ENCODE measurements at places on chromosomes 12 and 14.

DNA sequence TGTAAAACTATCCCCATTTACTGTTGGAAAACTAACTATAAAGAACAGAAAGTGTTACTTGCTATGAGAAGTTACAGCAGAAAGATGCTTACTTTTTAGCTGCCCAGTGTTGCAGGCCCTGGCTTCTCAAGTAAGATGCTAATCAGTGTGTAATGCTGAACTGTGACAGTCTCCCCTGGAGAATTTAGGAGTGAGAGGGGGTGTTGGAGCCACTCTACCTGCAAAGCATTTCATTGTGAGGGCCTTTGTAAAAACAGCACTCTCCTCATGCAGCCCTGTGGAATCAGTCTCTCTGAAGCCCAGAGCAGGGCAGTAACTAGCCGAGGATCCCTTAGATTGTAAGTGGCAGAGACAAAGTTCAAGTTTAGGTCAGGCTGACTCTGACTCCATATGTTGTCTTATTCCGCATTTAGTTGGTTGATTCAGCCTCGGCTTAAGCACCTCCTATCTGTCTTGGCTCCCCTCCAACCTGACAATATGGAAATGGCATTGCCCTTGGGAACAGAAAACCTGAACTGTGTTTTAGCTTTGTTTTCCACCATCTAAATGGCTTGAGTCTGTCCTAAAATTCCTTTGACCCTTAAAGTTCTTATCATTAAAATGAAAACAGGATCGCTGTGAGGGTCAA lies 141.3 kb downstream of the PRKCH start:
- DNase-seq: no peak

GRCh38 chr12:124434354-124434753 lies 133.1 kb downstream of the NCOR2 start:
- no peak for DNase-seq

- no peak for DNase-seq
Measured at GRCh38 chr12:113204804-113205203, 16.5 kb upstream of the TPCN1 start.

- DNase-seq: no peak
Measured at GRCh38 chr12:55698241-55698955, 9.3 kb downstream of the ITGA7 start.

- peak; percentile 58 for DNase-seq
Measured at GRCh38 chr12:106195621-106196027, 52.2 kb downstream of the CKAP4 start.

- no peak for DNase-seq
Measured at GRCh38 chr12:121632069-121632970, 6.0 kb downstream of the ORAI1 start.

DNA sequence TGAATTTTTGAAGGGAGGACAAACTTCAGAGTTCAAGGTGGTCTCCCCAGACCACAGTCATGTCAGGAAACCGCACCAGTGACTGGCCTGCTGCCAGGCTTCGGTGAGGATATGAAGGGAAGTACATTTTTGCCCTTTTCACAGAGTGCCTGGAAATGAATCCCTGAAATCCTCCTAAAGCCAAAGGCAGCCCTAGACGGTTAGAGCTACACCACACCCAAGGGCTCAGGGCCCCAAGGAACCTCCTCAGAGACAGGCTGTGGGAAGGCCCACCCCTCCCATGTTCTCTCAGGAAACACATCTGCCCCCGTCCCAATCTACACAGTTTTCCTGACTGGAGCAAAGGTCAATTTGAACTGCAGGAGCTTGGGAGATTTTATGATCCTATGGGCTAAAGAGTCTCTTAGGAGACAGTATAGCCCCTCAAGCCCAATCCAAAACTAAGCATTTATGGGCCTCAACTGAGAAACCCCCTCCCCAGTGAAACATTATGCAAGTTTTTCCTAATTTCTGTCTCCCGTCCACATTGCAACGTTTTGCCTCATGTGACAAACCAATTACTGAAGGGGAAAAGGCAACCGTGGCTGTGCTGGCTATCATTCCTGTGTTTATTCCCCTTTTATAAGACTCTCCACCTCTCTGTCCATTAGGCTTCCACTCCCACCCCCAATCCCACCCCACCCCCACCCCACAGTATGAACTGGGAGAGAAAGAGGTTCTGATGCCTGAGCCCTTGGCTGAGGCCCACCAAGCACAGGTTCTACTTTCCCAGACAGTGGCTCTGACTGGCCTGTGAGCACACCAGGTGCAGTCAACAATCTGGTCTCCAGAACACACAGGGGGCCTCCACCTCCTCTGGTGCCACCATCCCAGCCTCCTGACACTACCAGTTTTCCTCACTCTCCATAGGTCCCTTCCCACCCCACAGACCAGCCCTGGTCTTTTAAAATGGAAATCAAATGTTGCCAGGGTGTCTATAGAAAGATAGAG lies 9.6 kb upstream of the RNASE1 start:
- DNase-seq: peak; percentile 20

DNA sequence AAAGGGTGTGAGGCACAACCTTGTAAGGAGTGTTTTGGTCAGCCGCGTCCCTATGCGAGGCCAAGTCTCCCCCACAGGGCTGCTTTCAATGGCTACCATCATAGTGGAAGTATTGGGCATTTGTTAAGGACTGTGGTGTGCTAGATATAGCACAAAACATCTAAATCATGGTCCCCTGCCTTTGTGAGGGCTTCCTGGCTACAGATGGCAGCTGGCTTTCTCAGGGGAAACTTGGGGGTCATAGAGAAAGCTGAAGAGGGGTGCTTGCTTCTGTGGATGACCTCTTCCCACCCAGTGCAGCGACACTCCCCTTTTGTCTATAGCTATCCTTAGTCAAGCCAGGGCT lies 315.8 kb downstream of the ZFP36L1 start:
- no peak for DNase-seq

- no peak for DNase-seq
Measured at GRCh38 chr12:97837401-97837800, 374.8 kb downstream of the RMST start.

- no peak for DNase-seq
Measured at GRCh38 chr12:97229004-97229403, 233.6 kb upstream of the RMST start.

DNA sequence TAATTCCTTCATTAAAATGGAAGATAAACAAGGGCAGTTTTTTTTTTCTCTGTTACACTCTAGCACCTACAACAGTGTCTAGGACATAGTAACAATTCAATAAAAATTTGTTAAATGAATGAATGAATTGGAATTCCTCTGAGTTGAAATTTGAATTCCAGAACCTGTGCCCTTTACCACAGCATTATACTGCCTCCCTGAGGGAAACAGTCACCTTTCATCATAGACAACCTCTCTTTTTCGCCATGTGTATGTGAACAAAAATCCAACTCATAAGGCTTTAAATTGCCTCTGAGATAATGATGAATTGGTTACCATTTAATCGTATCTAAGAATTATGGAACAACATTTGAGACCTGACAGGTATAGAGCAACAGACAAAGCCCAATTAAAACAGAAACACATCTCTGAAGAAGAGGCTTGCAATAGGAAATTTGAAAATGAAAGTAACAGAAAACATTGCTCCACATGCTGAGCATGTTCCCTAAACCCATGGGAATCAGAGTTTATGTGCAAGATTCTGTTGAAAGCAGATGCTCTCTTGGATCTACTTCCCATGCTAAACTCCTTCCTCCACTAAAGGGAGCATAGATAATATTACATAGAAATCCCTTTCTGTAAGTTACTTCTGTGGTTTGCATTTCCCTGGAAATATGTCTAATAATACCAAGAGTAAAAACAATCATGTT lies 657.8 kb downstream of the GALC start:
- no peak for DNase-seq

DNA sequence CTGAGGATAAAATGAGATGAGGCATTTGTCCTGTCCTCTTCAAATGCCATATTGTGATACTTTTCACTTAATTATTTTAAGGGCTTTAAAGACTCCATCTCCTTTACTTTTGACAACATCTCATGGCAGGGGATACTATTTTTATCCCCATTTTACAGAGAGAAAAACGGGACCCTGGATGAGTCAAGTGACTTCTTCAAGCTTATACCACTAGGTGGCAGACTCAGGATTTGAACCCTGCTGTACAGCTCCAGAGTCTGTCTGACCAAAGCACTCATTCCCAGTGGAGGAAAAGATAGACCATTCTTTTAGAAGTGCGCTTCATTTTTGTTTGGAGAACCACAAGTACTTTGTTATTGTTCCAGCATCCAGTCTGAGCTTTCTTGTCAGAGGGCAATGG lies 1.7 kb upstream of the SMOC1 start:
- DNase-seq: no peak

DNA sequence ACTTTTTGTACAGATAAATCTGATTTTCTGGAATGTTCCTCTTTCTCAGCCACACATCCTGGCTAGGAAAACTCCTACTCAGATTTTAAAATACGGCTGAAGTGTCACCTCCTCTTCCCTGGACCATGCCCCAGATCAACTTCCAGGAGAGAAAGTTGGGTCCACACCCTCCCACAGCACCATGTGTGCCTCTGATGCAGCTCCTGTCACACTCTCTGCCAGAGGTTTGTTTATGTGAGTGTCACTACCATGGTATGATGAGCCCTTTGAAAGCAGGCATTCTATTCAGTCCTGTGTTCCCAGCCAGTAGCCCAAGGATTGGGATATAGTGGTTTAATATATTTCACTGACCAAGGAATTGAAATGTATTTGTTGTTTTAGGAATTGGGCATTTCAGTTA lies 287.2 kb upstream of the ATP2B1 start:
- no peak for DNase-seq

DNA sequence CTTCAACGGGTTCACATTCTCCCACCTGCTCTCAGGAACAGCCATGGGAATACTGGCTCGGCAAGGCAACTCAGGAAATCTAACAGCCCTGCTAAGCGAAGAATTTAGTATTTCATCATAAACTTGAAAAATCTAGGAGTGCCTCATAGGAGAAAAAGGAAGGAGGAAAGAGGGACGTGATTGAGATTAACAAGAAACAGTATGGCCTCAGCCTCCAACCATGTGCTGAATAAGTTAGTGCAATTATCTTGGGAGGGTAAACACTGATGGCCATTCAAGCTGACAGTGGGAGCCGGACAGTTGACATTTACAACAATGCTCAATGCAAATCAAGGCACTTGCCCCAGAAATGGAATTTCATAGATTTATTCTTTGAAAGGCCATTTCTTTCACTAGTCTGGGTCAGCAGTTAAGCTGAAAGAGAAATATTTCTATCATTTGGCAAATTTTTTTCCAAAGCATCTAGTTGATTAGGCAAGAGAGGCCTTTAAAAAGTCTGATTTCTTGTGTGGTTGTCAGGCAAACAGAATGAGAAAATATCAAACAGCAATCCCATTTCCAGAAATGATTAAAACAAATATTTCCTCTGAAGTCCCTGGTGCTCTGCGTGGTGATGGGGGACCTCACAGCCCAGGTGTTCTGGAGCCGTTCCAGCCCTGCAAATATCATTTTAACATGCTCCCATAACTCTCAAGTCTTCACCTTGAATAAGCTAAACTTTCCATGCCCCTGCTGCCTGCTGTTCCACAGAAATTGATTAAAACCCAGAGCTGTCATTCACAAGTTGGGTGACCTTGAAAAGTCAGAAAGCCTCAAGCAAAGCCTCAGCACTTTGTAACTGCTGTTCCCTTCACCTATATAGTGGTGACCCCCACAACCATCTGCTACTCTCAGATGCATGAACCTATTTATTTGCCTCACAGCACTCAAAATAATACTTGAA lies 121.6 kb downstream of the PHLDA1 start:
- no peak for DNase-seq

DNA sequence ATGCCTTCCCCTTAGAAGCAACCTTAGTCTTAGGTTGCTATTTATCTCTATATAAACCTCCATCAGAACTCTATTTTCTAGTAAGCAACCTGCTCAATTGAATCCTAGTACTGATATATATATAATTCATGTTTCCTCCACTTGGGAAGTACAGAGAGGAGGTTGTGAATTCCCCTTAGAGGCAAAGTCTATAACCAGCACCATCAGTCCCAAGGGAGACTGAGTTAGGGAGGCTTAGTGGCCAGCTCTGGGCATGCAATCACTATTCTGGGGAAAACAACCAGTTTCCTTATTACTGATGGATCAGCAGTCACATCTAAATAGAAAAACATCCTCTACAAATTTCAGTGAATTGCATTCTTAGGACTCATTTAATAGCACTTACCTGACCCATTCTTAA lies 489.1 kb downstream of the RMST start:
- DNase-seq: no peak

DNA sequence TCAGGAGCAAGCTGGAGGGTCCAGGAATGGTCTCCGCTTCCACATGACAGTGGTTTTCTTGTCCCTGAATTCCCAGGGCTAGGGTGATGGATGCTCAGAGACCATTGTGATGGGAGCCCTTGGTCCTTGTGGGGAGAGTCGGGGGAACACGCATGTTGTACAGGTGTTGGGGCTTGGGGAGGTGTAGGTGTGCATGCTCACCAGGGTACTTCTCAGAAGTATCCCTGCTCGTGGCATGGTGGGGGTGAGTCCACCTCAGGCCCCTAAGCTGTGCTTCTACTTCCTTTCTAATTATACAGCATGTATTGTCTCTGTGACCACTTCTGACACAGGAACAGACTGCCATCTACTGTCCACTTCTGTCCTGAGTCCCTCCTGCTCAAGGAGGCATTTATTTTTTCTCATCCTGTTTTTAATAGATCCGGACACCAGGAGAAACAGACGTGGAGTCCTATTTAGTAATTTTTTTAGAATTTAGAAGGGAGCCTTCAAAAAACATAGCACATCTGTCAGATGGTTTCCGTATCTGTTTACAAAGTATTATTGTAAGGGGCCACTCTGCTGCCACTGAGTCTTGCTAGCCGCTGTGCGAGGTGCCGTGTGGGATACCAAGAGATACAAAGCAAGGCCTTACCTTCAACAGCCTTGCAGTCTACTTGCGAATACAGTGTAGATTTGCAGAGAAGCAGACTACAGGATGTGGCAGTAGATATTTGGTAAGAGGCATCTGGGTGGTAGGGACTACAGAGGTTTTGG lies 10.5 kb downstream of the NTF3 start:
- DNase-seq: no peak

DNA sequence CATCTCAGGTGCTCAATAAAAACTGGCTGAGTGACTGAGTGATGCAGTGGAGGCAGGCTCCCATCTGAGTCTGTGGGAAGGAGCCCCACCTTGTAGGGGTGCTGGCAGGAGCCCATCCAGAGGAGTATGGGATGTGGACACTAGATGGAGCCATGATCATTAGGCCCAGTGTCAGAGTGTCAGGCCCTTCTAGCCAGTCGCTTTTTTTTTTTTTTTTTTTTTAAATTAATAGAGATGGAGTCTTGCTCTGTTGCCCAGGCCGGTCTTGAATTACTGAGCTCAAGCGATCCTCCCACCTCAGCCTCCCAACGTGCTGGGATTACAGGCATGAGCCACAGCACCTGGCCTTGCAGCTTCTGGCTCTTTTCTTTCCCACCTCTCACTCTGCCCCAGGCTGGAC lies 11.5 kb downstream of the RITA1 start:
- peak; percentile 58 for DNase-seq

GRCh38 chr12:23236811-23237210 lies 611.8 kb downstream of the ETNK1 start:
- DNase-seq: no peak
